ENCODE measurements at places on chromosomes 11 and 22. TPM values are rescaled to one million over a fixed set of nuclear protein-coding genes. Genes with fewer than 3 reads are reported as not detected.

GRCh38 chr11:45383224-45383623 lies 97.1 kb upstream of the SYT13 start:
- peaks cover 13% of the 10 kb centered on the region for H3K27me3 ChIP-seq
- no peak overlapping the region for H3K27ac ChIP-seq
- no peak overlapping the region for H3K4me3 ChIP-seq

DNA sequence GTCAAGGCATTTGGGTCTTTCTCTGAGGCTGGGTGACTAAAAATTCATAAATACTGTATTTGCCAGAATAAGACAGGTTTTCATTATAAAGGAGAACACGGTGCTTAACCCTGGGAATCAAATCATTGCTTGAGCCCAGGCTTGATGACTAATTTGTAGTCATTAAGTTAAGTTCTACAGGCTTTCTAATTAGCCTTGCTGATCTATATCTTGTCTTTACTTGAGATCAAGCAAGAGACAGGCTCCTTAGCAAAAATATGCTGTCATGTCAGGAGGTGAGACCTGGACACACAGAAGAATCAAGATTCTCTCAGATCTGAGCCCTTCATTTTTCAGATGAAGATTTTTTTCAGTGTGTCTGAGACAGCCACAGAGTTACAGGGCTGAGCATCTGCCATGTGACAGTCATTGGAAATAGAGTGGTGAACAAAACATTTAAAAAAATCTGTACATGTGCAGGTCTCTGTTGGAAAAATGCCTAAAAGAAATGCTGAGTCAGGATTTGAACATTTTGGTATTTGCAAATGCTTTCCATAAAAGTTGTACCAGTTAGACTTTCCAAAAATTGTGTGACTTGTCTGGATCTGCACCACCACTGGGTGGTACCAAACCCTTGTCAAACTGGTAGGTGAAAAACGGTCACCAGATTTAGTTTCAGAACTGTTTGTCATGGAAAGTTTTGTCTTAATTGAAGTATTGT lies 14.6 kb downstream of the ACAT1 start:
- H3K36me3 ChIP-seq = peaks cover 25% of the 10 kb centered on the region
- peak overlapping the region; percentile 74 for H3K27ac ChIP-seq
- no peaks in the 10 kb centered on the region for H3K27me3 ChIP-seq

GRCh38 chr11:126114486-126115126 lies 51.9 kb upstream of the CDON start:
- no peaks in the 10 kb centered on the region for H3K27me3 ChIP-seq
- no peak for DNase-seq
- no peaks in the 10 kb centered on the region for H3K36me3 ChIP-seq
- H3K4me1 ChIP-seq = no peaks in the 10 kb centered on the region

GRCh38 chr22:30327864-30328345 lies 1.2 kb upstream of the TBC1D10A start:
- H3K27ac ChIP-seq = peak overlapping the region; percentile 70
- peak overlapping the region; percentile 81 for H3K4me3 ChIP-seq
- H3K36me3 ChIP-seq = peaks cover 17% of the 10 kb centered on the region
- DNase-seq = no peak
- no peaks in the 10 kb centered on the region for H3K27me3 ChIP-seq
- H3K4me1 ChIP-seq = peaks cover 43% of the 10 kb centered on the region

HSPB2 gene
- total RNA-seq = not detected
